ENCODE measurements at places on chromosomes 3 and 15.

GRCh38 chr15:62365795-62366442, 200.8 kb upstream of the C2CD4B start:
- DNase-seq = no peak

GRCh38 chr3:114452256-114452655, 158.4 kb downstream of the TIGIT start:
- DNase-seq = no peak

- no peak for DNase-seq
Observed at GRCh38 chr3:32684029-32684799, 774 bp upstream of the CNOT10 start.

DNA sequence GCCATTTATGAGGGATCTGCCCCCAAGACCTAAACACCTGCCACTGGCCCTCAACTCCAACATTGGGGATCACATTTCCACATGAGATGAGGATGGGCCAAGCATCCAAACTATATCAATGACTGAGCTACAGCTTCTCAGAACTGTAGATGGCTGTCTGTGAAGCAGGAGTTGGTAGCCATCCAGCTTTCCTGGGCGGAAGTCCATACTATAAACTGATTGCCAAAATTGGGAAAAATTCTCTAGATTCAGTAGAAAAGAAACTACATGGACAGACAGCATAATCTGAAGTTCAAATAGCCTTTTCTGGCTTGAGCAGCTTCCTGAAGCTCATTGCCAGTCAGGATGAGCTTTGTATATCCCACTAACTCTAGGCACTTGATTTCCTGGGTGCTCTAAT, 214.7 kb upstream of the ZBTB20 start:
- DNase-seq = no peak

DNA sequence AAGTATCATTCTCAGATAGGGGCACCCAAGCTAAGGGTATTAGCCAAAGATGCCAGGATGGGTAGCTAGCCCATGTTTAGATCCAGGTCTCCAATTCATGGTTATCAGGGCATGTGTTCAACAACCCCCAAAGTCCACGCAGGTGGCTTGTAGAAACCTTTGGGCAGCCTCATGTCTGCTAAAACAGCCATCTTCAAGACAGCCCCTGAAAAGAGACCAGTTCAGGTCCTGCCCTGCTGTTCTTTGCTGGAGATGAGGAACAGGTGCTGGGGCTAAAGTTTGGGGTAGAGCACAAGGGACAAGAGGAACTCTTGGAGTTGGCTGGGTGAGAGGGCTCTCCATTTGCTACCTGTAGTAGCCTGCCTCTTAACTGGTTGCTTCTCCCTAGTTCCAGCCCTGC, 4.6 kb downstream of the PPM1M start:
- DNase-seq = no peak

GRCh38 chr3:15207836-15208504, 1.9 kb downstream of the CAPN7 start:
- DNase-seq = no peak

DNA sequence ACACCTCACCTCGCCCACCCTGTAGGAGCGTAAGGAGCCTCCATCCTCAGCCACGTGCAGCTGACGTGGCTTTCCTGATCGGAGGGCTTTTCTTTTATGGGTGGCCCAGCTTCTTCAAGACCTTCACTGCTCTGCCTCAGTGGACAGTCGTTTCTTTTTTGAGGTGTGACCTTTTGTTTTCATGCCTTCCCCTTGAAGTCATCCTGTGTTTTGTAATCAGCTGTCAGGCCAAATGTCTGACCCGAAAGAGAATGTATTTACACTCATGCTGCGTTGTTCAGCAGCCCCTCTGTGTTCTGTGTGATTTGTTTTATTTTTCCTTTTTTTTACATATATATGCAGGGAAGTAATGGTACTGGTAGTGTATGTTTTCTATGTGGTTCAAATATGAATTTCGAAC, 41.8 kb downstream of the CCK start:
- DNase-seq = no peak

- no peak for DNase-seq
Observed at GRCh38 chr3:154583086-154583634, 153.2 kb upstream of the GPR149 start.

GRCh38 chr3:112411425-112411824, 78.5 kb downstream of the CD200 start:
- DNase-seq = no peak

DNA sequence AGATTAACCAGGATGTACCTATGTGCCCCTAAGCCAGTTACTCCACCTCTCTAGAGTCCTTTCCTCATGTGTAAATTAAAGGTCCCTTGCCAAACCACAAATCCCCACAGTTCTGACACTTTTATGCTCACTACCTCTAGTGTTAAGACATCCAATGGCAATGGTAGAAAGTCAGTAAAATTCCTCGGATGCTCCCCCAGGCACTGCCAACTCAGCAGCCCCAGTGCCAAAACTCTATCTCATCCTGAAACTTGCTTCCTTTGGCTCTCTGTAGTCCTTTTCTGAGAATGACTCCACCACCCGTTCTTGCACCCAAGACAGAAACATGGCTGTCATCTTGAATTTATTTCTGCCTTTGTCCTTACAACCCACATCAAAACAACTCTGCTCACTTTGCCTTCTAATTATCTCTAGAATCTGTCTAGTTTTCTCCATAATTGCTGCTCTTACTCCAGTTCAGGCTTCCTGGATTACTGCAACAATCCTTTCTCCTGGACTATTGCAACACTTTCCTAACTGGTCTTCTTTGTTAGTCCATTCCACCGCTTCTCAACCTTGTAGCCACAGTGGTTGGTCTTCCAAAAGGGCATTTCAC, 41.6 kb downstream of the MB21D2 start:
- no peak for DNase-seq

- DNase-seq = no peak
Observed at GRCh38 chr15:95405447-95405846, 925.1 kb upstream of the NR2F2 start.

GRCh38 chr3:133620066-133620784, 41.5 kb downstream of the TOPBP1 start:
- no peak for DNase-seq

GRCh38 chr3:18010001-18010400, 267.6 kb upstream of the TBC1D5 start:
- DNase-seq = no peak

- no peak for DNase-seq
Observed at GRCh38 chr15:82556315-82557035, 16.2 kb upstream of the RPS17 start.

DNA sequence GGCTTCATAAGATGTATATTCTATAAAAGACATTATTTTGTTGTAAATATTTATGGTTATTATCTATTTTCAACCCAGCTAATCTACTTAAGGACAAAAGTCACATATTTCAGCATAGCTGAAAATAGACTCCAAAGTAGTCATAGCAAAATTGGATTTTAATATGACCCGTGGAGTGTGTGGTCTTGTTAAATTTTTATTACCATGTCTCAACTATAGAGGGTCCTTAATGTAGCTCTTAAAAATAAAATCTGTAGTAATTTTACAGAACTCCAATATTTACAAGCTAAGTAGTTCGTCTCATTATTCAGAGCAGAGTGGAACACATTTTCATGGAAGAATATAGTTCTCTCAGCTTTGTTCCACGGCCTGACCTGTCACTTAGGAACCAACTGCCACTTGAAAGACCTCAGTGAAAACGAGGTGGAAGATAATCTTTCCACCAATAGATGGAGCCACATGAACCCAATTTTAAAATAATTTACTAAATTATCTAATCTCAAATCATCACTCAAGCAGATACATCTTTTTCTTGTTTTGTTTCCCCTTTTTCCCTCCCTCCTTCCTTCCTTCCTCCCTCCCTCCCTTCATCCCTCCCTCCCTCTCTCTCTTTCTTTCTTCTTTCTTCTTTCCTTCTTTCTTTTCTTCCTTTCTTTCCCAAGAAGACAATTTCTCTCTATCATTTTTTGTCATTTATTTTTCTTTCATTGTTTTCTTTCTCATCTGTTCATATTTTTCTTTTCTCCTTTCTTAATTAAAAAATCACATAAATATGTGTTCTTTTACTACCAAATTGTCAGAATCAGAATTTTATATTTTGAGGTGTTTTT, 97.2 kb downstream of the CLDN1 start:
- no peak for DNase-seq

GRCh38 chr3:187375581-187375980, 7.4 kb downstream of the RTP4 start:
- no peak for DNase-seq

DNA sequence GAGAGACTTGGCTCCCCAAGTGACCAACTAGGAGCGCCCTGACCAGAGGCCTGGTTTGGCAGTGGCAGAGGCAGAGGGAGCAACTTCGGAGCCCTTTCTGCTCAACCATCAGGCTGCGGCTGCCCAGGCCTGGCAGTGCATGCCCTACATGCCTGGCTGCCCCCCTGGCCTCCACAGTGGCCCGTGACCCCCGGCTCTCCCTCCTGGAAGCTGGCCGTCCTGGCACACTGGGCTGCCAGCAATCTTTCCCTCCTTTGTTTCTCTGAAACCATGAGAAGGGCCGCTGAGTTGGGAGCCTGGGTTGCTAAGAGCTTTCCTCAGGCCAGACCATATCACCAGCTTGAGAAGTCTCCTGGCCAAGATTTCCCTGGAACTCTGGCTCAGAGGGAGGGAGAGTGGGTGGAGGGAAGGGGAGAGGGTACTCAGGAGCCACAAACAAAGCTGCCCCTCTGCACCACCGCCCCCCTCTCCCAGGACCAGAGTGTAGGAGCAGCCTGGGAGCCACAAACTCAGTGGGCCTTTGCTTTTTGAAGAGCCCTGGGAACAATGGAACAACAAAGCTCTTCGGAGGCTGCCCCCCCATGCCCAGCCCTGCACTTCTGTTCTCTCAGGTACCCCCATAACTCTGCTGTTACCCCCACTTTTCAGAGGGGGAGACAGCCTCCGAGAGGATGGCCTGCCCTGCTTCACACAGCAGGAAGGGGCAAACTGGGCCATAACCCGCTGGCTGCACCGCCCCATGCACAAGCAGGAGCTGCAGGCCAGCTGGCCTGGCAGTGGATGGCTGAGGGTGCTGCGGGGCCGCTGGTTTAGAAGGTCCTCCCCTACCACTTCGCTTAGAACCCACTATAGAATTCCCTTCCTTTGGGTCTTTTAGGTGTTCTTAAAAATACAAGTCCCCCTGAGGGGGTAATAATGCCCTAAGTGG, 11.3 kb downstream of the CORO2B start:
- DNase-seq = no peak

DNA sequence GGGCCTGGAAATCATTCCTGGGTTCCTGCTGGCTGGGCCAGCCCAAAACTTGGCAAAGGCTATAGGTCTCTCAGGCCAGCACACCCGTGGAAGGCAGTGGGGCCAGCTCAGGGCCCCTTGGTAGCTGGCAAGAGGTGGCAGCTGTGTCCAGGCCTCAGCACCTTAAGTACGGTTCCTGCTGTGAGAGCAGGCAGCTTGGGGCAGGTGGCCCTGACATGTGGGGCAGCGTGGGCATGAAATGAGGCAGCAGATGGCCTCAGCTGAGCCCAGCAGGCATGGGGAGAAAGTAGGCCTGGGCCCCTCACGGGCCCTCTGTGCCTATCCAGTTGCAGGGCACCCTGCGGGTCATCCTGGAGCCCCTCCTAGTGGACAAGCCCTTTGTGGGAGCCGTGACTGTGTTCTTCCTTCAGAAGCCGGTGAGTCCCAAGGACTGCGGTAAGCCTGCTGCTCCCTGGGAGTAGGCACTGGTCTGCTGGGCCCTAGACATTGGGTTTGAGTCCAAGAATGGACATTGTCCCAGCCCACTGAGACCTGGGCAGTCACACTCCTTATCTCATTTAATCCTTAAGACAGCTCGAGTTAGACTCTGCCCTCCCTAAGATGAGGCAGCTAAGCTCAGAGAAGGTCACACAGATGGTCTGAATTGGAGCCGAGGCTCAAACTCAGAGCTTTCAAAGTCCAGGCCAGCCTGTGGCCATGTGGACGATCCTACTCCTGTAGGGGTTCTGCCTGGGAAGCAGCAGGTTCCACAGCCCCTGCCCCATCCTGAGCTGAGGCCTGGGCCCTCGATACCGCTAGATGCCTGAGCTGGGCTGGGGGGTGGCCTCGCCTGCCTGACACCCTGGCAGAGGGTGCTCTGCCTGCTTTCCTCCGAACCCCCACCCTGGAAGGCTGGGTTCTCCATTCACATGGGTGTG, 25.5 kb downstream of the ESYT3 start:
- DNase-seq = no peak

DNA sequence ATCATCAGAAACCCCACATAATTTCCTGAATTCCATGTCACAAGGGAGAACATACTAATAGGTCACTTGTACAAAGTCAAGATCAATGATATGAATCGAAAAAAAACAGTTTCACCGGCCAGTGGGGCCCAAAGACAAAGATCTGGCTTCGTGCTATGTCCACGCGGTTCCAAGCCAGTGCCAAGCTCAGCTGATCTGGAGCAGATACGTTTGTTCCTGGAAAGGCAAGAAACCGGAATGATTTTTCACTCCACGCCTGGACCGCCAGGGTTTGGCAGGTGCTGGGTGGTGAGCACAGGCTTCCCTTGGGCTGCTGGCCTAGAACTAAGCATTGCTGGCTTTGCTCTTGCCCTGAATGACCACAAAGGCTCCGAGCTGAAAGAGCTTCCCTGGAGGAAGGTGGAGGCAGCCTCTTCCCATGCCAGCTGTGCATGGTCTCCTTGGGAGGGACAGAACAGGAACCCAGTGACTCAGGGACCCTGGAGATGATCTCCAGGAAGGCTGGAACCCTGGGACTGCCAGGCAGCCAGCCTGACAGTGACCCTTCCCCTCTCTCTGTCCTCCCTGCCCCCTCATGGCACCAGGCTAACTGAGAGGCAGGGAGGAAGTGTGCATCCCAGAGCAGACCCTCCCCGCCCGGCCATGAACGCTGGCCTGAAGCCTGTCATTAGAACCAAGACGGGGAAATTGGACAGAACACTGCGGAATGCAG, 40.9 kb downstream of the TRPM1 start:
- DNase-seq = no peak
